ENCODE measurements at places on chromosomes 13 and 19. TPM values are rescaled to one million over a fixed set of nuclear protein-coding genes. Genes with fewer than 3 reads are reported as not detected.

The OR4F17 gene
- total RNA-seq: not detected

The ZNF560 gene
- total RNA-seq: not detected

The SPC24 gene
- 3.9 TPM for total RNA-seq

The CEACAM18 gene
- not detected for total RNA-seq

The ZNF534 gene
- total RNA-seq: not detected

The ZNF878 gene
- 0.54 TPM for total RNA-seq

The PALM gene
- total RNA-seq: 31.4 TPM

The CD177 gene
- total RNA-seq: not detected

The COX7A1 gene
- 74.9 TPM for total RNA-seq

The POLR2I gene
- 94.2 TPM for total RNA-seq

The ZNF112 gene
- total RNA-seq: 3.3 TPM

- DNase-seq: no peak
Observed at GRCh38 chr13:33617055-33617454, 200.9 kb upstream of the RFC3 start.

DNA sequence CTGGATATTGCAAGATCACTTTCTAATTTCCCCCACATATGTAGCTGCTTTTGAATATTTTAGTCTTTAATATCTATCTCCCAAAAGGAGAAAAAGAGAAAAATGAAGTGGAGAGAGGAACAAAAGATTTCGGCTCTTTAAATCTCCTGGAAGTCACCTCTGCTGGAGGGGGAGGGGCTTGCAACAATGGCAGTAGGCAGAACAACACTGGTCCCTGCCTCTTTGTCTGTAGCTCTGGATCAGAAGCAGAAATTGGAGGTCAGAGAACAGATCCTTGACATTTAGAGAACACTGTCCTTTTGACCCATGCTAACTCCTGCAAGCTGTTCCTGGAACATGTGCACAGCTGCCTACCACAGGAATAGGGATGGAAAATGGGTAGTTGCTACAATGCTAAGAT lies 86.7 kb upstream of the GPR12 start:
- no peak for DNase-seq

GRCh38 chr19:19563348-19563848 lies 25.3 kb downstream of the CILP2 start:
- no peak for DNase-seq

DNA sequence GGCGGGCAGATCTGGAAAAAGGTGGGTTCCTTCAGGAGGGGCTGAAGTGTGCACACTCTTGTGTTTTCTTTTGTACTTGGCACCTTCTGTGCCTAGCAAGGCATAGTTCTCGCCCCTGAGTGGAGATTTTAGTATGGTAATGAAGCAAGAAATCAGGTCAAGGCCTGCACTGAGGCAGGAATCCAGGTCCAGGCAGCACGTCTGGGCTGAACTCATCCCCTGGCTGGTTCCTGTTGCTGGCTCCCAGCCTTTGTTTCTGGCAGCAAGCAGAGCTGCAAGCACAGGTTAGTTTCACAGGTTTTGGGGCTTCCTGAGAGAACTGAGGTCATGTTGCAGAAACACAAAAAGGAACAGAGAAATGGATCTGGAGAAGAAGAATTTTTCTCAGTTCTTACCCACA lies 21.2 kb downstream of the SIGLEC7 start:
- DNase-seq: no peak

GRCh38 chr13:98243929-98244272 lies 66.8 kb upstream of the RNF113B start:
- no peak for DNase-seq

GRCh38 chr13:90889906-90890834 lies 457.3 kb upstream of the MIR17HG start:
- DNase-seq: no peak

DNA sequence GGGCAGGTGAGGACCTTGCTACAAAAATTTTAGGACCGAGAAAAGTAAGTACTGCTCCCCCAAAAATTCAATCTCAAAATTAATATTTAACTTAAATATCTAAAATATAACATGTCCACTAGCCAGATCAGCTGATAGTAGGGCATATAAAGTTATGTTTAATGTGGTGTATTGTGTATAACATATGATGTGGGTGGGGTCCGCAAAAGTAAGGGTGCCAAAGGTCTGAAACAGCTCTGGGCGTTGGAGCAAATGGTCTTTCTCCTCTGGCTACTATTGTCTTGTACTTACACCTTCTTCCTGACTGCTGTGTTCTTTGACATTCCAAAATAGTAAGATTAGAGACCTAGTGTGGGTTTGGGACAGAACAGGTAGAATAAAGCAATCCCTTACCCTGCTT lies 41.2 kb downstream of the HTR2A start:
- no peak for DNase-seq

DNA sequence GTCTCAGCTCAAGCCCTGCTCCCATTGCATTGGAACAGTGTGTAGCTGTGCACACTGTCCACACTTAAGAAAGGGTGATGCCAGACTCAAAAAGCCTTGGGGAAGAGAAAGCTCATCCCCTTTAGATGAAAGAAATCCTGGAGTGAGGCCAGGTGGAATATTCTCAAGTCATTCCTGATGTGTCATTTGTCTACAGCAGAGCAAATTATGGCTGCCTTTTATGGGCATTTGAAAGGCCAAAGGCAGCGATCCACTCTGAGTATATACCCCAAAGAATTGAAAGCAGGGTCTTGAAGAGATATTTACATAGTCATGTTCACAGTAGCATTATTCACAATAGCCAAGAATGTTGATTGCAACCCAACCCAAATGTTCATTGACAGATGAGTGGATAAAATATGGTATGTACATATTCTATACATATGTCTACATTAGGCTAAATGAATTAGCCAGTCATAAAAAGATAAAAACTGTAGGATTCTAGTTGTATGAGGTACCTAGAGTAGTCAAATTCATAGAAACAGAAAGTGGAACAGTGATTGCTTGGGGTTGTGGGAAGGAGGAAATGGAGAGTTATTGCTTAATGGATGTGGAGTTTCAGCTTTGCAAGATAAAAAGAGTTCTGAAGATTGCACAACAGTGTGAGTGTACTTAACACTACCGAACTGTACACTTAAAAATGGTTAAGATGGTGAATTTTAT lies 214.9 kb downstream of the KCNRG start:
- DNase-seq: no peak
